ENCODE measurements at places on chromosomes 1 and 21.

DNA sequence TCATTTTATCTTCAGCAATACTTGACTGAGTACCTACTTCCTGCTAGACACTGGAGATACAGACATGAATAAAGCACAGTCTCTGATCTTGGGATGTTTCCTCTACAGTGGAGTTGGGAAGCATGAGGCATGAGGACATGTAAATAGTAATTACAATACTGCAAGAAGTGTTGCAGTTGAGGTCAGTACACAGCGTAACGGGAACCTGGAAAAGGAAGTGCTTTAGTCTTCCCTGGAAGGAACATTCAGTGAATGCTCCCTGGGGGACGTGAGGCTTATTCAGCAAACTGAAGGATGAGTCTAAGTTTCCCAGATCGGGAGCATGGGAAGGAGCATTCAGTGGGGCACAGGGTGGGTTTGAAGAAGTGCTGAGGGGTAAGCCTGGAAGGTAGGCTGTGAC lies 112.4 kb downstream of the PIK3R3 start:
- no peak for DNase-seq

DNA sequence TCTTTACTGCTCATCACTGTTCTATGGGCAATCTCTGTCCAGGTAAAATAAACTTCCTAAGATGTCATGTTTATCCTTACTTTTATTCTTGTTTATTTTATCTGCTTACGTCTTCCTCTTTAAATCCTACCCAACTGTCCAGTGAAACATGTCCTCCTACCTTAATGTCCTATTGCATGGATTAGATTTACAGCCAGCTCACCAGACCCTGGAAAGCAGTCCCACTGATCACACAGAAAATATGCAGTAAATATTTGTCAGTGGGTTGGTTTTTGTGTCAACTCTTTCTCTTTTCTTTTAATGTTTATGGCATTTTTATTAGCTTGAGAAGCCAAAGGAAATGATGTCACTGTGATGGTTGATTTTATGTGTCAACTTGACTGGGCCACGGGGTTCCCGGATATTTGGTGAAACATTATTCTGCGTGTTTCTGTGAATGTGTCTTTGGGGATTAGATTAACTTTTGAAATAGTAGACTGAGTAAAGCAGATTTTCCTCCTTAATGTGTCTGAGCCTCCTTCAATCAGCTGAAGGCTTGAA lies 258.3 kb downstream of the SRGAP2C start:
- no peak for DNase-seq

GRCh38 chr1:43286115-43286514 lies 734 bp upstream of the C1orf210 start:
- no peak for DNase-seq

DNA sequence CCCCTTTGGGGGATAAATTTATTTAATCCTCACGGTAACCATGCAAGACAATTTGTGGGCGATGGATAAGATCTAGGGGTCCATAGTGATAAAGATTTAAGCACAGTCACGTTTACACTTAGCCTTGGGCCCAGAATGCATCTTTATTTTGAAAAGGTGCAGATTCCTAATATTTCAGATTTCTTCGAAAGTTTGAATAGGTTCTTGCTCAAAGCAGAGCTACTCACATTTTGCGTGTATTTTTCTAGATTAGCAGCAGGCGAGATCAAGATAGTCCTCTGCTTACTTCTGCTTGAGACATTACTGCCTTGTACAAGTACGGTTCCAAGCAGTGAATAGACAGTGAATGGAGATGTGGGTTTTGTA lies 647 bp downstream of the TSEN15 start:
- DNase-seq = no peak

DNA sequence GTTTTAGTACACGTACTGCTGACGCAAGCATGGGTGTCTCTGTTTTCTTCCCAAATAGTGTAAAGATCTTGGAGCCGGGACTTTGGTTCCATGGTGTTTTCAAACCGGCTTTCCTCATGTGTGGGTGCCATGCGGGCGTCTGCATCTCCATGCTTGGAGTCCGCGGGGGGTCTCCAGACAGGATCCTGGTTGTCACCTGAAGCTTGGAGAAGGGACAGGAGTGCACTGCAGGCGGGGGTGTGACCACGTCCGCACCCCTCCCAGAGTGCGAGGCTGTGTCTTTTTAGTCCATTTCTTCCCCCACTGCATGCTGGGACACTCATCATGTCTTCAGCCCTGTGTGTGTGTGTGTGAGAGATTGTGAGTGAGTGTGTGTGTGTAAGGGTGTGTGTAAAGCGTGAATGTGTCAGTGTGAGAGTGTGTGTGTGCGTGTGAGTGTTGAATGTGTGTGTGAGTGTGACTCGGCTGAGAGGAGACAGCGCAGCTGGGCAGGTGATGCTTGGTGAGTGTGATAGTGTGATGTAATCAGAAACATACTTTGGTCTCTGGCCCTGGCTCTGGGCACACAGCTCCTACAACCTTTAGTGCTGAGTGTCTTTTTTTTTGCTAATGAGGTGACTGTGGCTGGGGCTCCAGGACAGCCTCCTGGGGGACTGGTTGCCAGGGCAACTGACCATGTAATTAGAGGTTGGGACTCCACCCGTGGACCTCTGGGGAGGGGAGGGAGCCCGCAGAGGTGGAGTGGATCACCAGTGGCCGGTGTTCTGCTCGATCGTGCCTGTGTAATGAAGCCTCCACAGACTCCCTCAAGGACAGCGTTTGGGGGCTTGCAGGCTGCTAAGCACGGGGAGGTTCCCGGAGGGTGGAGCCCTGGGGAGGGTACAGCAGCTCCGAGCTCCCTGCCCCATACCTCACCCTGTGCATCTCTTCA lies 55.1 kb downstream of the AGPAT3 start:
- no peak for DNase-seq

DNA sequence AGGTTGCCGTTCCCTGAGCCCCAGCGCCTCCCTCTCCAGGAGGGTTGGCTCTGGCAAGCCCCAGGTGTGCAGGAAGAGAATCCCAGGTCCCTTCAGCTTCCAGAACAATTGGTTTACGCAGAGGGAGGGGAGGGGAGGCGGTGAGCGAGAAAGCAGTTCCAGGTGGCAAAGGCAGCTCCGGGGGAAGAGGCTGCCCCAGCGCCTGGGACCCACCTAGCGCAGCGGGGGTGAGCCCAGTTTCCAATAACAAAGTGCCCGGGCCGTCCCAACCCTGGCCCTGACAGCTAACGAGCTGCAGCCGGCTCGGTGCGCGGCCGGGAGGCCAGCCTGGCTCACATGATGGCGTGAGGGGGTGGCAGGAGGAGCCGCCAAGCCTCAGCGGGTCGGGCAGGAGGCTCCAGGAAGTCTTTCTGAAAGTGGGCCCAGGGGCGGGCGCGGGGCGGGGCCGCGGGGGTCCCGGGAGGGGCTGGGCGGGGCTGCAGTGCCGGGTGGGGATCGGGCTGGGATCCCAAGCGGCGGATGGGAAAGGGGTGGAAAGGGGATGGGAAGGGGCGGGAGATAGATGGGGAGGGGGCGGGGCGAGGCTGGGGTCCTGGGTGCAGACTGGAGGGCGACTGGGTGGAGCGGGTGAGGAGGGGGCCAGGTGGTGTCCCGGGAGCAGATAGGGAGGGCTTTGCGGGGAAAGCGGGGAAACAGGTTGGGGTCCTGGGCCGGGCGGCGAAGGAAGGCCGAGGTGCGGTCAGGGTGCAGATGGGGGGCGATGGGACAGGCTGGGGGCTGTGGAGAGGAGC lies 22.8 kb downstream of the DHRS3 start:
- peak; percentile 80 for DNase-seq

GRCh38 chr1:69363236-69363635 lies 204.5 kb upstream of the LRRC7 start:
- DNase-seq = no peak

GRCh38 chr1:192632641-192633532 lies 3.1 kb upstream of the RGS13 start:
- no peak for DNase-seq

DNA sequence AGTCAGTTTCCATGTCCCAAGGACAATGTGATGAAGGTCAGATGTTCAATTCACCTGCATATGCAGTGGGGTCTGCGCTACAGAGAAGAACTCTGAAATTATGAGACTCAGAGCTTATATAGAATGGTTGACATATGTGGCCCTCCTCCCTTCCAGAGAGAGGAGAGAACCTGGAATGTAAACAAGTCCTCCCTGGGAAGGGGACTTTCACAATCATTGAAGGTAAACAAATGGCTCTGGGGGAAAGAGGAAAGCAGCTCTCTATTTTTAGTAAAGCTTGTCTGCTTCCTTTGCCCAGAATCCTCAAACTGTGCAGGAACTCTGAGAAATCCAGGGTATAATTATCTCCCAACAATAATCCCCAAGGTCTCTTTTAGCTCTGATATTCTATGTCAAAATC lies 9.8 kb downstream of the OVGP1 start:
- no peak for DNase-seq

- DNase-seq = no peak
Measured at GRCh38 chr1:113895961-113896360, 8.6 kb upstream of the BCL2L15 start.

DNA sequence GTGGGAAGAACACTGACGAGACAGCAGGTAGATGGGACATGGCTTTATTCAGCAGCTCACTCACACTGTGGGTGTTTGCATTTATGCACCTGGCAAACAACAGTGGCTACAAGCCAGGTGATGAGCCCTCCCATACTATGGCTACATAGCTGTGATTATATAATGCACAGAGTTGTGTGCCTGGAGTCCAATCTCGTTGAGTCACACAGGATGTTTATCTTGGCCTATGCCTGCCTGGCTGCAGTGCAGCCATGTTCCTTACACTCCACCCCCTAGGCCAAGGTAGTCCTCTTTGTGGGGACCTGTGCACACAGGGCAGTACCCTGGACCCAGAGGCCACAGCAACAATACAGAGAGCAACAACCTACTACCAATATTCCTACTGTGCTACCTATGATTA lies 1643.8 kb downstream of the MRPL39 start:
- no peak for DNase-seq

DNA sequence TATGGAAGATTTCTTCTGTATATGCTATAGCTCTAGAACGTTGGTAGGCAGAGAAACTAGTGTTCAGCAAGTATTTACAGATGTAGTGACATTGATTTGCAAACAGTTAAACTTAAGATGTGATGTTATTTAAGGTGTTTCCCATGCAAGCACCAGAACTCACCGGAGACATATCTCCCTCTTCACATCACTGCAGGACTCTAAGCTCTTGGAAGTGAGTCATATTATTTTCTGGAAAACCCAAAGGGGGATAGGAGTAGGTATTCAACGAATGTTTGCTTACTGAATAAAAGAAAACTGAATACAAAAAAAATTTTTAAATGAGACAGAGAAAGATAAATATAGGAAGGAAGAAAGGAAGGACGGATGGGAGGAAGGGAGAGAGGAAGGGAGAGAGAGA lies 25.0 kb downstream of the RGS4 start:
- DNase-seq = no peak

DNA sequence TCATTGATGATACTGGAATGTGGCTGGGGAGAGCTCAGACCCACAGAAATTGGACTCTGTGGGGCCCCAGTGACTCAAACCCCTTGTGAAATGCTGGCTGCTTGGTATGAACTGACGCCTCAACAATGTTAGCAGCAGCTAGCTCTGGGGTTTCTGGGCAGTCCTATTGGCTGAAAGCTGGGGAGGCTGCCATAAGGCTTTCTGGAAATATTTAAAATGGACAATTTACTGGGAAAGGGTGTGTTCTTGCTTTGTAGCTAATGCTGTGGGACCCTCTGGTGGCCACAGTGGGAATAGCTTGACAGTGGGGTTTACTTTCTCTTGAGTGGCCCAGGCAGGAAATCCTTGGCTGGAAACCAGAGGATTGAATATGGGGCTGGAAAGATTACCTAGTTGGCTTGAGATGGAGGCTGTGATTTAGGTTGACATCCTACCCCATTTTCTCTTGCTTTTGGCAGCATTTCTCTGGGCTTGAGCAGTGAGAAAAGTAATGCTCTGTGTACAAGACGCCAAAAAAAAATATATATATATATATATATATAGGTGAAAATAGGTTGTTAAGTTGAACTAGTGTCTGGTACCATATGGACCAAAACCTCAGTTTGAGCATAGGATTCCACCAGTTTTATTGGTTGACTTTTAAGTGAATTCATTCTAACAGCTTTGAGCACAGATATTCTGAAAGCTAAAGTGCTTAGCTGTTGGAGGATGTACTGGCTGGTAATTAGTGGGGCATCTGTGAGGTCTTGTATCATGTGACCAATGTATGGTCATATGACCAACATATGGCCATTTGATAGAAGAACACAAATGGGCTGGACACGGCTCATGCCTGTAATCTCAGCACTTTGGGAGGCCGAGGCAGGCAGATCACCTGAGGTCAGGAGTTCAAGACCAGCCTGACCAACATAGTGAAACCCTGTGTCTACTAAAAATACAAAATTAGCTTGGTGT lies 8.2 kb upstream of the S100A10 start:
- peak; percentile 90 for DNase-seq

- no peak for DNase-seq
Measured at GRCh38 chr1:65558215-65558614, 137.7 kb downstream of the LEPR start.

DNA sequence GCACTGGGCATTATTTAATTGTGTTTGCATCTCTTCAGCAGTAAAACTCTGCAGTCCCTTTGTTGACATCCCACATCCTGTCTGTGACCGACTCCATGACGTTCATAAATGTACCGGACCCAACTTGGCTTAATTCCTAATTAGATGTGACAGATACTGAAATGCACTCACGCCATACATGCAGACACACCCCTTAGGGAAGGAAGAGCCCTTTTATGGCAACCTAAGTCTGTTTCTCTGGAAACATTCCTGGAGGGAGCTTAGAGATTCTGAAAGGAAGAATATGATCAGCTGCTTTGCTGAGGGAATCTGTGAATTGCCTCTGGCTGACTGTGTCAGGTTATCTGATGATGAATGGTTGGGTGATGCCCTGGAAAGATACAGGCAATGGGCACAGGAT lies 33.4 kb downstream of the ADAMTS5 start:
- DNase-seq = no peak

DNA sequence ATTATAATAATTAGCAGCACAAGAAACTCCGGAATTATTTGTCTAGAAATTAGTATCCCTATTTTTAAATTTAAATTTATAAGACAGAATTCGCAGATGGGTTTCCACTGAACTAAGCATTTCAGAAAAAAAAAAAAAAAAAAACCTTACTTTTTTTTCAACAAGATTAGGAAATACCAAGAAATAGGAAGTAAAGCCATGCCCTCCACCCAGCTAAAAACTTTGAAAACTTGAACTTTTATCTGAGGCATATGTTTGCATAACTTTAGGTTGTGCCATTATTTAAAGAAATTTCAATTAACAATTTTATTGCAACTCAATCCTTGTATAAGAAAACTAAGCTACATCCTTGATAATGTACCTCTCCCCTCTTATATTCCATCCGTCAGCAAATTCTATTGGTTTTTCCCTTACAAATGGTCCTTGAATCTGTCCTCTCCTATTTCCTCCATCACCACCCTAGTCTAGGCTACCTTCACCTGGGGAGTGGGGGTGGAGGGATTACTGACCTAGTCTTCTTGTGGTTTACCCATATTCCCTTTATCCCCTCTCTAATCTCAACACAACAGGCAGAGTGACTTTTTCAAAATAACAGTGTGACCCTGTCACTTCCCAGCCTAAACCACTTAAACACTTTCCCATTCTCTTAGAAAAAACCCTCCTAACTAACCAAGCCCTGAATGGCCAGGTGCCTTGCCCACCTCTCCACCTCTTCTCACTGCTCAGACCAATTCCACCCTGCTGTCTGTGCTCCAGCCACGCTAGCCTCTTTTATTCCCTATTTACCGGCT lies 1.4 kb upstream of the EVI5 start:
- no peak for DNase-seq

GRCh38 chr1:90412563-90412962 lies 304.5 kb downstream of the BARHL2 start:
- DNase-seq = no peak

GRCh38 chr1:196309386-196309785 lies 298.9 kb downstream of the KCNT2 start:
- no peak for DNase-seq

GRCh38 chr1:207029701-207030521 lies 2.6 kb downstream of the C1orf116 start:
- DNase-seq = no peak

- no peak for DNase-seq
Measured at GRCh38 chr1:149849111-149849946, 50.0 kb upstream of the BOLA1 start.
